ENCODE measurements at places on chromosomes 6 and 20.

DNA sequence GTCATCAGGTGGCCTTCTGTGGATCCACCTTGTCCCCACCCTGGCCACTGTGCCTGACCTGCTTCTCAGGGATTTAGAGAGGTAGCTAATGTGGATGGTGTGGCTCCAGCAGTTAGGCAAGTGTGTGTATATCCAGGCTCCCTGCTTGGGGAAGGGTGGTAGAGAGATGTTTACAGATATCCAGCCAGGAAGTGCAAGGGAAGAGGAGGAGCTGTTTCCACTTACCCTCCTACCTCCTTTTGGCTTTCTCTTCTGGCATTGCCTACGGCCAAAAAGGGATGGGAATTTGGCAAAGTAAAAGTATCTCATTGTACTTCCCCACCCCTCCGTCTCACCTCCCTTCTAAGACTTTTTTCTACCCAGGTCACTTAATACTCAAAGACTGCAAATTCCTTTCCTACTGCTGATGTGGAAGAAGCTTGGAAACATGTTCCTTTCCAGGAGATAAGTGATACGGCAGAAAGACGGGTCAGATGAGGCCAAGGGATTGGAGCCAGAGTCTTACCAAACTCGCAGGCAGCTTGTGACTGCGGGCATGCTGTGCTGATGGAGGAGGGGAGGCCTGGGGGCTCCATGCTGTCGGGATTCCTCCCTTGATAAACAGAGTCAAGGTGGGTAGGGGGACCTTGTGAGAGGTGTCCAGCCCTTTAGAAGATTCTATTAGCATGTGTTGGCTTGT is 253.4 kb downstream of the PRL start:
- DNase-seq, result no peak

DNA sequence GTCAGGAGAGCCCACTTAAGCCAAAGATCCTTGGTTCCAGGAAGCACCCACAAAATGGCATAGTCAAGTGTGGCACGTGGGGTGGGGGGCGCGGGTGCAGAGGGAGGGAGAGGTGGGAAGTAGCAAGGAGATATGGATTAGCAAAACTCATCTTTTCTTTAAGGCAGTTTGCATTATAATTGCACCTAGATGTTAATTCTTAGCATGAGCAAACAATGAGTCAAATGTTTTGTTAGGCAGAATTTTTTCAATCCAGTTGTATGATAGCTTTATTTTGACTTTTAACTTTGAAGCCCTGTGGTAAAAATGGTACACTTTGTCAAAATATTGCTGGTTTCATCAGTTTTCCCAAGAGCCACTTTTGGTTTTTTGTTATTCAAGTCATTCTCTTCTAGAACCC is 15.0 kb downstream of the SCAND1 start:
- no peak for DNase-seq

DNA sequence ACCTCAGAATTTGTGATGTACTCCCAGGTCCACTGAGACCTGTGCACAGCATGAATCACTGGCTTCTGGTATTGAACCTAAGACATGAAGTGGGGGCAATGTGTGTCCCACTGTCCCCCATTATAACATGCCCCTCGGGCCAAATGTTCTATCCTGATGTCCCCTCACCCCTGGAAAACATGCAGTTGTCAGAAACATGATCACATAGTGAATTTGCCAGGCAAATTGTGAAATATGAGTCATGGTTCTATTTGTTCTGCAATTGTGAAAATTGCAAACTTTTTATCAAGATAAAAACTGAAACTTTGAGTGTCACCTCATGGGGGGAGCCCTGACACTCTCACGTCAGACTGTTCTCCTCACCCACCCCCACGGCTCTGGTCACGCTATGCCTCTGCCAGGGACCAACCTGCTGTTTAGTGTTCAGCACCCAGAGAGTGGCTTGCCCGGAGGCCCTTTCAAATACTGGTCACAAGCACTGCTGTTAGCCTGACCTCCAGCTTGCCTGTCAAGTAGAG is 305.3 kb downstream of the CLIC5 start:
- peak; percentile 93 for DNase-seq

DNA sequence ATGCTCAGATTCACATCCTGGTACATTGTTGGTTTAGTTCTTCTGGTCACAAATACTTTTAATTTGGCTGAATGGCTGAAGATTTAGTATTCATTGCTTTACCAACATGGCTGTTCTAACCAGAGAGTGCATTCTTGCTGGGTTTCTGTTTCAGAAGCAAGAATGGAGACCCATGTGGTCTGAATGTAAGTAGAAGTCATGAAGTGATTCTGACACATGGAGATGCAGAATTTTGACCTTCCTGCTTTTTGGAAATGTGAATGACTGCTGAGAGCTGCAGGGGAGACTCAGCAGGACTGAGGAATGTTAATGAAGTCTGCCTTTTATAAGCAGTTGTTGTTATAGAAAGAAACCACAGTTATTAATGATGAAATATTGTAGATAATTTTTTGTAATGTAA is 576.1 kb upstream of the MARCKS start:
- DNase-seq, result no peak

- DNase-seq, result peak; percentile 3
Observed at GRCh38 chr6:151098166-151098565, 141.6 kb upstream of the AKAP12 start.
